Thymus (tissue), 14 donors: ENCODE measurements at places on chromosomes 12 and 14. TPM values are rescaled to one million over a fixed set of nuclear protein-coding genes. Genes with fewer than 3 reads are reported as not detected.
A peak's percentile ranks its signal among the peaks of the same experiment; 100 is the strongest.

- DNase-seq = no peak
- no peaks in the 10 kb centered on the region for H3K36me3 ChIP-seq
- peaks cover 79% of the 10 kb centered on the region for H3K27me3 ChIP-seq
- H3K4me3 ChIP-seq = no peak overlapping the region
- H3K4me1 ChIP-seq = peaks cover 21% of the 10 kb centered on the region
These were observed 7.0 kb downstream of the AMN start for GRCh38 chr14:102929241-102930137.

DNA sequence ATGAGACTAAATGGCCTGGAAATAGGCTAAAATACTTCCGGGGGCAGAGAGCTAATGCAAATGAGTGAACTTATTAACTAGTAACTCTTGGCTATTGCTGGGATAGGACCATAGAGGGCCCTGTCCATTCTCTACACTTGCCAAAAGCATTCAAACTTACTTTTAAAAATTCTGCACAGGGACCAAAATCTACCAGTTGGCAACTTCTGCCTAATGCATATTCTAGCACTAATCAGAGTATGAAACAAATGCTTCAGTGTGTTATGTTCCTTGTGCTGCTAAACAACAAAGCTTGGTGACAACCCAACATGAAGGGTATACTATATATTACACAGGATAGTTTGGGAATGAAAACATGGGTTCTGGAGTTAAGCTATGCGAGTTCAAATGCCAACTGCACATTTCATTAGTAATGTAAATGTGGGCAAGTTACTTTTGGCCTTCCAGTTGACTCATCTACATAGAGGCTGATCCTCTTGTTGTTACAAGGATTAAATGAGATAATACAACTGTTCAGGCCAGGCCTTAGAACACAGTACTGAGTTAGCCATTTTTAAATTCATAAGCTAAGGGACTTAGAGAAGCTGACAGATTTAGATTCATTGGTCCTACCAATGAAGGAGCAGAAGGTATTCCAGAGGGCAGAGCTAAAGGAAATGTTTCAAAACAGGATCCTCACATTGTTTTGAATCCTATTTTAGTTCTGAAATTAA lies 32.4 kb downstream of the HIGD1C start:
- DNase-seq = no peak
- H3K27me3 ChIP-seq = no peaks in the 10 kb centered on the region
- no peak overlapping the region for H3K4me3 ChIP-seq

- H3K36me3 ChIP-seq = no peaks in the 10 kb centered on the region
- H3K27ac ChIP-seq = no peak overlapping the region
- H3K27me3 ChIP-seq = no peaks in the 10 kb centered on the region
- peaks cover 3% of the 10 kb centered on the region for H3K4me1 ChIP-seq
These were observed 106.6 kb upstream of the AMN1 start for GRCh38 chr12:31835276-31835882.

- H3K36me3 ChIP-seq = no peaks in the 10 kb centered on the region
- H3K4me3 ChIP-seq = peak overlapping the region; percentile 67
- DNase-seq = no peak
- H3K27me3 ChIP-seq = peaks cover 81% of the 10 kb centered on the region
- peaks cover 13% of the 10 kb centered on the region for H3K4me1 ChIP-seq
These were observed 1.5 kb upstream of the KCNH3 start for GRCh38 chr12:49537231-49537751.

GRCh38 chr14:52268279-52269061 lies 972 bp downstream of the PTGDR start:
- DNase-seq = no peak
- no peak overlapping the region for H3K27ac ChIP-seq
- H3K4me1 ChIP-seq = peaks cover 25% of the 10 kb centered on the region
- peak overlapping the region; percentile 44 for H3K4me3 ChIP-seq

DNA sequence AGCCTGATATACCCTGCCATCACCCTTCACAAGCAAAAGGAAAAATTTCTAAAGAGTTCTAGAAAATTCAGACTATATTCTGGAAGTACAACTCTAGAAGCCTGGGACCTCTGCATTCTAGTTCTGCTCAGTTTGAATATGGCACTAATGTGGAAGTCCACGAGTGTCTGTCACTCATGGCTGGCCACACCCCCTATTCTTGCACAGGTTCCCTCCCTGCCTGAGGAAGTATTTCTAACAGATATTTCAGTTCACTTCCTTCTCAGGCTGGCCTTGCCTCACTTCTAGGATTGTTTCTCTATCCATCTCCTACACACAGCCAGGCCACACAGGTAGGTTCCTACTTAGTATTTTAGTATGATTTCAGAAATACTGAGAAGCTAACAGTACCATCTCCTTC lies 67.4 kb downstream of the PHLDA1 start:
- H3K4me1 ChIP-seq = peaks cover 12% of the 10 kb centered on the region
- no peak overlapping the region for H3K4me3 ChIP-seq
- H3K27me3 ChIP-seq = no peaks in the 10 kb centered on the region
- no peak overlapping the region for H3K27ac ChIP-seq

- H3K36me3 ChIP-seq = no peaks in the 10 kb centered on the region
- no peaks in the 10 kb centered on the region for H3K27me3 ChIP-seq
- no peaks in the 10 kb centered on the region for H3K4me1 ChIP-seq
- H3K27ac ChIP-seq = no peak overlapping the region
- H3K4me3 ChIP-seq = no peak overlapping the region
These were observed 63.4 kb upstream of the FUT8 start for GRCh38 chr14:65349100-65349499.

DNA sequence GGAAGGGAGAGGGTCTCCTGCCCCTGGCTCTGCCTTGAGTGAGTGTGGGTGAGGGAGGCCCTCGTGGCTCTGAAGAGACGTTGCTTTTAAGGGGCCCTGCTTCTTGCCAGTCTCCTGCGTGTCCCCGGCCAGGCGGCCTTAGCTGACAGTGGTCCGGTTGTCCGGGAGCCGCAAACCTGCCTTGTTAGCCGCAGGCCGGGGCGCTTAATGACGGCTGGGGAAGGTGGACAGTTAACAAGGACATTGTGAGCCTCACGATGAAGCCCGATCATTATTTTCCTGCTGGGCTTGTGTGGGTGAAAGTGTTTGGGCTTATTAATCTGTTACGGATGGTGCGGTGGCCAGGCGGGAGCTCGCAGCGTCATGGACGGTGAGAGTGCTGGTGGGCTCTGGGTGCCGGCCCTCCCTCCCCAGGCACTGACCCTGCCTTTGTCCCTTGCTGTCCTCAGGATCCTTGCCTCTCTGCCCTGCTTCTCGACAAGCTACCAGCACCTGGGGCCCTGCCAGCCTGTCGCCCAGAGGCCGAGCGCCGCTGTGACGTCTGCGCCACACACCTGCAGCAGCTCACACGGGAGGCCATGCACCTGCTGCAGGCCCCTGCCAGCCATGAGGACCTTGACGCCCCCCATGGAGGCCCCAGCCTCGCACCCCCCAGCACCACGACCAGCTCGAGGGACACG lies 13.3 kb downstream of the KIF26A start:
- no peak for DNase-seq
- no peak overlapping the region for H3K27ac ChIP-seq
- no peaks in the 10 kb centered on the region for H3K36me3 ChIP-seq
- no peak overlapping the region for H3K4me3 ChIP-seq
- peaks cover 3% of the 10 kb centered on the region for H3K27me3 ChIP-seq
- H3K4me1 ChIP-seq = no peaks in the 10 kb centered on the region

DNA sequence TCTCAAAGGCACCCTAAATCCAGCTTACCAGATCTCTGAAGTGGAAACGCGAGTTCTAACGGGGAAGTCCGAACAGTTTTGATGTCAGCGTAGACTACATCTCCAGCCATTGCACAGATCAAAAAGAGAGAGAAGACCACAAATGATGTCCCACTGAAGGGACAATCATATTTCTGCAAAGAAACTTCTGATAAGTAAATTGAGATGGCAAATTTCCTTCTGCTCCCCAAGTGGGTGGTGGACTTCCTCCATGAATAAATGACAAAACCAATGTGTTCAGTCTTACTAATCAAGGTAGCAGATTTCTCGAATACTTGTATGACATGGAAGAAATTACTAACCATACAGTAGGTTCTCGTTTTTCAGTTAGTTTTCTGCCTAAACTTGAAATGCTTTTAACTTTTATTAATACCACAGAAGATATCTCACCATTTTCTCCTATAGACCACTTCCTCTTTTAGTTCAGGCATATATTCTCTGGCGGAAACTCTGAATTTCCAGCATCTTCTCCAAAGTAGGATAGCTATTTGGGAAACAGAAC lies at the start of gene CLECL1:
Gene CLECL1, minus strand, starts transcription at position 177 of the 541 bp plus-strand sequence.
- H3K4me3 ChIP-seq = no peak within 1 kb of the TSS
- H3K36me3 ChIP-seq = no peaks in the 10 kb centered on the region
- no peak for DNase-seq

- H3K4me1 ChIP-seq = no peaks in the 10 kb centered on the region
- H3K27me3 ChIP-seq = no peaks in the 10 kb centered on the region
- no peaks in the 10 kb centered on the region for H3K36me3 ChIP-seq
- DNase-seq = no peak
These were observed 224.3 kb upstream of the DCN start for GRCh38 chr12:91406920-91407341.

- no peak for DNase-seq
- H3K27ac ChIP-seq = no peak overlapping the region
- H3K27me3 ChIP-seq = no peaks in the 10 kb centered on the region
- peaks cover 75% of the 10 kb centered on the region for H3K36me3 ChIP-seq
- peaks cover 20% of the 10 kb centered on the region for H3K4me1 ChIP-seq
- no peak overlapping the region for H3K4me3 ChIP-seq
These were observed 86.7 kb downstream of the NCOR2 start for GRCh38 chr12:124480469-124481256.

DNA sequence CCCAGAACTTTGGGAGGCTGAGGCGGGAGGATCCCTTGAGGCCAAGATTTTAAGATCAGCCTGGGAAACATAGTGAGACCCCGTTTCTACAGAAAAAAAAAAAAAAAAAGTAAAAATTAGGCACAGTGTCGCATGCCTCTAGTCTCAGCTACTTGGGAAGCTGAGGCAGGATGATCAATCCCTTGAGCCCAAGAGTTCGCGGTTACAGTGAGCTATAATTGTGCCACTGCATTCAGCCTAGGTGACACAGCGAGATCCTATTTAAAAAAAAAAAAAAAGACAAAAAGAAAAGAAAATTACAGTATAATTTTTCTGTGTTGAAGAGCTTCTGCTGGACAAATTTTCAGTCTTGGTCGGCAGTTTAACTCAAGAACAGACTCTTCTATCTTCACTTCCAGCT lies 133.9 kb upstream of the FGD4 start:
- no peak for DNase-seq
- peak overlapping the region; percentile 15 for H3K27ac ChIP-seq
- H3K4me3 ChIP-seq = no peak overlapping the region
- H3K36me3 ChIP-seq = no peaks in the 10 kb centered on the region

DNA sequence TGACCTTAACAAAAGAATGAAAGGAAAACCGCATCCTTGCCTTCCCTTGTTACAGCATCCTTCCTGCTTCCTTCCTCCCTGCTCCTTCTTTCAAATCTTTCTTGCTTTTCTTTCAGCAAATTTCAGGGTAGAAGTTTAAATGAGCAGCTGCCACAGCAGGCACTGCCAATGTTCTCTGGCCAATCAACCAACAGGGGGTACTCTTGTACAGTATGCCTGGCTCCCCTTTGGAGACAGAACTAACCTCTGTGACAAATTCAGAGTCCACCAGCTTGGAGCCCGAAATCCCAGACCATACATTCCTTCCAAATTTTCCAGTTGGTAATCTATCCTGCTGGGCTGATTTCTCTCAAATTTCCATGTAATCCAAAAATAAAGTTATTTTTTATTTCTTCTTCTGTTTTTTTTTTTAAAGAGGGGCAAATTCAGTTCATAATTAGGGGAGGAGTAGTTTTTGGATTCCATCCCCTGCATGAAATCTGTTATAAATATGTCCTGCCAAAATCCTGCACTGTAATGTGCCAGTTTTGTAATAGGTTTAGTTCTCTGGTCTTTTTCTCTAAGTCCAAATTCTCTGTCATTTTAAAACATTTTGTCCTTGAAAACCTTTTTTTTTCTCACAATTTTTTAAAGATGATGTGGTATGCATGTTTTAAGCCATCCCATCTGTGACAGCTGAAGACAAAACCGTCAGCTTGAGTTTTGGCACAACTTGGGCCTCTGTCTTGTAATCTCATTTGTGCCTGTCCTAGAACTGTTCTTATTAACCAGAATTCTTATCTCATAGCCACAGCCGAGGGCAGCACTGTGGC lies 610.0 kb upstream of the LMO3 start:
- no peak overlapping the region for H3K27ac ChIP-seq
- H3K4me1 ChIP-seq = no peaks in the 10 kb centered on the region
- H3K4me3 ChIP-seq = no peak overlapping the region
- no peaks in the 10 kb centered on the region for H3K36me3 ChIP-seq
- no peaks in the 10 kb centered on the region for H3K27me3 ChIP-seq

DNA sequence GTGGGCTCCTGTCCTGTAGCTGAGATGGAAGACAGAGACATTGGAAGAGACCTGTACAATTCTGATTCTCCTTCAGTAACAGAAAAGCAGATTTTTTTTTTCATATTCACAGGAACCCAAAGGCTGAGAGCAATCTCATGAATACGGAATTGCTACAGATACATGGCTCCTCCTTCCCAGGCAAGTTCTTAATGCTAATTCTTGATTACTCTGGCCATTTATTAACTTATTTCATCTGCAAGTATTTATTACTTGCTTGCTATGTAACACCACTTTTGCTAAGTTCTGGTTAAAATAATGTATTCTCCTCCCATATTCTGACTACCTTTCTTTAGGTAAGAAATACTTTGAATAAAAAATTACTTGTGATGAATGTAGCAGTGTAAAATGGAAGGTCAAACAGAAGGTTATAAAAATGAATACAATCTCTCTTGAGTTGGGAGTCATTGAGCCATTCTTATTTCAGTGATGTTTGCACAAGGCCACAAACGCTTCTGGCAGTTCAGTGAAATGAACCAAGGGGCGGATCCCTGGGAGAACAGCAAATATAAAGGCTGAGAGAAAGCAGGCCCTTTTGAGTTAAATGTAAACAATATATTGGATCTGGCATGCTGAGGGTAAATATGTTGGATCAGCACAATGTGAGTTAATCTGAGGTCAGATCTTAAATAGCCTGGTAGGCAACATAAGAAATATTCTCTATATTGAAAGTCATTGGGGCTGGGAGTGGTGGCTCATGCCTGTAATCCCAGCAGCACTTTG lies 37.6 kb downstream of the MUCL1 start:
- no peak overlapping the region for H3K27ac ChIP-seq
- H3K4me3 ChIP-seq = no peak overlapping the region
- H3K36me3 ChIP-seq = no peaks in the 10 kb centered on the region
- no peaks in the 10 kb centered on the region for H3K27me3 ChIP-seq
- H3K4me1 ChIP-seq = no peaks in the 10 kb centered on the region
- DNase-seq = no peak

- H3K27me3 ChIP-seq = no peaks in the 10 kb centered on the region
- no peak overlapping the region for H3K27ac ChIP-seq
- H3K4me3 ChIP-seq = no peak overlapping the region
- H3K36me3 ChIP-seq = no peaks in the 10 kb centered on the region
- H3K4me1 ChIP-seq = peaks cover 7% of the 10 kb centered on the region
These were observed 14.7 kb downstream of the BLTP3B start for GRCh38 chr12:100127766-100128511.

The RBP5 gene
- 19.4 TPM for total RNA-seq

The FAM181A gene
- total RNA-seq = not detected

The DCTN2 gene
- total RNA-seq = 56.4 TPM

The CORO1C gene
- total RNA-seq = 24.6 TPM

The FOXN3 gene
- 32.5 TPM for total RNA-seq

The TMCC3 gene
- total RNA-seq = 3.0 TPM

The TAS2R30 gene
- total RNA-seq = 1.7 TPM
